ENCODE measurements at places on chromosomes 16 and 17.

DNA sequence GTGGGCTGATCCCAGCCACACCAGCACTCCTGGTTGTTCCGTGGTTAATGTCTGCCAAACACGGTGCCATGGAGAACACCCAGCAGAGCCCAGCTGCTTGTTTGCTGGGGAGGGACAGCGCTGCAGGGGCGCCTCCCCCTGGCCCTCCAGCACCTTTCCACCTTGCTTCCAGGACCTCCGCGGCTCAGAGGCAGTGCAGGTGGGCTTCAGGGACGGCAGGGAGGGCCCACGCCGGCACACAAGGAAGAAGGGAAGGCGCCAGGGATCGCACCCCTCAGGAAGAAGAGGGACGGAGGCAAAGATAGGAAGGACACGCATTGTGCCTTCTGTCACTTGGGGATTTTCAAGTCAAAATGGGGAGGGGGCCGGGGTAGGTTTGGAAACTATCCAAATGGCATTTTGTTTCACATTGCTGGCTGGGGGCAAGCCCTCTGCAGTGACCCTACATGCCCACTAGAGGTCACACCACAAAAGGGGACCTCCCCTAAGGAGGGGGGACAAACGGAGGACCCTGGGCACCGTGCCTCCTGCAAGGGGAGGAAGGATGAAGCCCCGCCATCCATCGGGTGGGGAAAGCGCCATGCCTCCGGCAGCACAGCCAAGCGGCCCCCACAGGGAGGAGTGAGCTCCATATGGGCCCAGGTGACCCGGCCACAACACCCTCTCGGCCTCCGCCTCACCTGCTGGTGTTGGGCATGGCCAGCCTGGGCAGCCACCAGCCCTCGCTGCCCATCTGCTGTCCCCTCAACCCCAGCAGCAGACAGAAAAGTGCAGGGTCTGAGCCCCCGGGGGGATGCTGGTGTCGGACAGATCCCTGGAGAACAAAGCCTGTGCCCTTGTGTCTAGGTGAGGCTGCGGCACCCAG is 7.5 kb upstream of the C16orf95 start:
- peak; percentile 80 for DNase-seq

DNA sequence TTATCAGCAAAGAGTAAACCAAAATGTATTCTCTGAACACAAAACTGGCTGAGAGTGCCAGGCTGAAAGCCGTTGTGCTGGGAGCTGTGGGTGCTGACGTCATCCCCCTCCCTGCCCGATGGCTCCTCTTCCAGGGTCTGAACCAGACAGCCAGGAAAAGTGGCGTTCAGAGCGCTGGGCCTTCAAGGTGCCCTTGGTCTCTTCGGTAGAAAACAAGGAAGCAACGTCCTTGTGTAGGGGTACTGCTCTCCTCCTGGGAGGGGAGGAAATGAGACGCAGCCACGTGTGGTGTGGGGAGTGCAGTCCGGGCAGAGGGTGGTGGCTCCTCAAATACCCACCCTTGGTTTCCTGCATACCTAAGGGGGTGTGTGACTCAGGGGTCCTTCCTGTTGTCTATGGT is 394.7 kb downstream of the SEC14L1 start:
- no peak for DNase-seq

- DNase-seq, result no peak
Observed at GRCh38 chr16:27327586-27327915, 13.8 kb downstream of the IL4R start.

DNA sequence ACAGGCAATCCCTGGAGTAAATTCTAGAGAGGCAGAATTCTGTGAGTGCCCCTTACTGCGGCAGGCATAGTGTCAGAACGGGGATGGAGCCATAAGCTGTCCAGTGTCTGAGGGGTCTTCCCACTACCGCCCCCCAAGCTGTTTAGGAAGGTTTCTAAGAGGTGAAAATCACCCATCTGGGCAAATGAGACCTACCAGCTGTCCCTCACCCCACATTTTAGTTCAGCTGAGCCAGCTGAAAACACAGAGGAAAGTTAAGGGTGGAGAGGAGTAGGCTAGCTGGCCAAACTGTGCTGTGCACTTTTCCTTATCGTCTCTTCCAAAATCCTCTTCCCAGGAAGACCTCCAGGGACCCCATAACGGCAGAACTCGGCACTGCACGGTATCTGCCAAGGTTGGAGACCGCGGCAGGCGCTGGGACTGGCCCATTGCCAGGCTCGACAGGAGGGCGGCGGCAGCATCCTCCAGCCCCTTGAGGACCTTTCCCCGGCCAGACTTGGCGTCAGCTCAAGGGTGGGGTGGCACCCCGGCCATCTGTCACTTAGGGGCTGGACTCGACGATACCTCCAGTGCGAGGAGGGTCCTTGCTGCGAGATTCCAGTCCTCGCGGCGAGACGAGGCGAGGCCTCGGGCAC is 955 bp downstream of the ACLY start:
- DNase-seq, result peak; percentile 40

- DNase-seq, result no peak
Observed at GRCh38 chr17:3544365-3544764, 13.2 kb downstream of the TRPV3 start.

- no peak for DNase-seq
Observed at GRCh38 chr17:74497471-74497870, 31.0 kb downstream of the CD300A start.

Data from GM10248 (cell line).